ENCODE measurements at places on chromosomes 7 and 10. TPM values are rescaled to one million over a fixed set of nuclear protein-coding genes. Genes with fewer than 3 reads are reported as not detected.
A peak's percentile ranks its signal among the peaks of the same experiment; 100 is the strongest.

Gene FKBP6
- total RNA-seq, result not detected

Gene MNX1
- not detected for total RNA-seq

Gene CALML3
- not detected for total RNA-seq

Gene CLDN3
- not detected for total RNA-seq

Gene SEMA3A
- total RNA-seq, result 7.8 TPM

Gene POM121L12
- not detected for total RNA-seq

Gene PDE6C
- not detected for total RNA-seq

- no peak overlapping the region for H3K4me3 ChIP-seq
- no peak for DNase-seq
- no peaks in the 10 kb centered on the region for H3K27me3 ChIP-seq
- H3K36me3 ChIP-seq, result no peaks in the 10 kb centered on the region
- H3K27ac ChIP-seq, result peak overlapping the region; percentile 77
- peaks cover 16% of the 10 kb centered on the region for H3K4me1 ChIP-seq
Observed at GRCh38 chr7:46484906-46485305, 563.8 kb upstream of the IGFBP3 start.

- H3K27ac ChIP-seq, result no peak overlapping the region
- H3K4me3 ChIP-seq, result no peak overlapping the region
- H3K36me3 ChIP-seq, result no peaks in the 10 kb centered on the region
- no peaks in the 10 kb centered on the region for H3K4me1 ChIP-seq
- H3K27me3 ChIP-seq, result no peaks in the 10 kb centered on the region
Observed at GRCh38 chr7:27032839-27033238, 63.0 kb downstream of the HOXA1 start.

DNA sequence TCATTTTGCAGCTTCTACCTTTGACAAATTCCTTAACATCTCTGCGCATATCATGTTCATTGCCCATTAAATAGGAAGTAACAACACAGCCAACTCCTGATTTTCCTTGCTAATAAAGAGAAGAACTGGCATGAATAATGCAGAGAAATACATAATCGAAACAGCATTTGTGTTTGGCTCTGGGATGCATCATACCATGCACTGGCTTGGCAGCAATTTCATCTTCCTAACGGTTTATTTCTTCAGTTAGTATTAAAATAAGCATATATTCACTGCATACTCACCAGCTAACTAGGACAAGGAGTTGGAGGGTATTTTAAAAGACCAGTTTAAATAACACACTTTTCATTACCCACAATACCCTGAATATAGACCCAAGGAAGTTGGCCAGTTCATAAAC lies 132.5 kb downstream of the ITGA8 start:
- H3K27ac ChIP-seq, result no peak overlapping the region
- no peaks in the 10 kb centered on the region for H3K4me1 ChIP-seq
- H3K4me3 ChIP-seq, result no peak overlapping the region
- no peaks in the 10 kb centered on the region for H3K27me3 ChIP-seq
- no peak for DNase-seq

DNA sequence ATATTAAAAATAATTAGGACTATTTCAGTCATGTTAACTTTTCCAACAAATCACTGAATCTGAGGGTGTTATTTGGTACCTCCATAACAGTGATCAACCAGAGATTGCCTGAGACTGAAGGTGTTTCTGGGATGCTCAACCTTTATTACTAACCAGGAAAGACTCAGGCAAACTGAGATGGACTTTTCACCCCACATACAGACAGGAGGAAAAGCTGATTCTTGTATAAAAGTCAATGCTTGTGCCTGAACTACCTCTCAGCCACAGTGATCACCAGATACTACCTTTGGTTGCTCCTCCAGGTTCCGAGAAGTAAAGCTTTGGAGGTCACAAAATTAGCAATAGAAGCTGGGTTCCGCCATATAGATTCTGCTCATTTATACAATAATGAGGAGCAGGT lies 1.9 kb downstream of the AKR1C3 start:
- H3K27ac ChIP-seq, result no peak overlapping the region
- no peaks in the 10 kb centered on the region for H3K4me1 ChIP-seq
- H3K4me3 ChIP-seq, result no peak overlapping the region
- no peak for DNase-seq

DNA sequence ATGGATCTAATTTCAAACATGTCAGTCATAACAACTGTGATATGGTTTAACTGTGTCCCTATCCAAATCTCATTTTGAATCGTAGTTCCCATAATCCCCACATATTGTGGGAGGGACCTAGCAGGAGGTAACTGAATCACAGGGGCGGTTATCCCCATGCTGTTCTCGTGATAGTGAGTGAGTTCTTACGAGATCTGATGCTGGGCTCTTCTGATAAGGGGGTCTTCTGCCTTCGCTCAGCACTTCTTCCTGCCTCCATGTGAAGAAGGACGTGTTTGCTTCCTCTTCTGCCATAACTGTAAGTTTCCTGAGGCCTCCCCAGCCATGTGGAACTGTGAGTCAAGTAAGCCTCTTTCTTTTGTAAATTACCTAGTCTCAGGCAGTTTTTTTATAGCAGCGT lies 138.0 kb upstream of the PCGF5 start:
- H3K27ac ChIP-seq, result no peak overlapping the region
- no peaks in the 10 kb centered on the region for H3K4me1 ChIP-seq
- no peaks in the 10 kb centered on the region for H3K27me3 ChIP-seq
- no peak for DNase-seq
- no peaks in the 10 kb centered on the region for H3K36me3 ChIP-seq

DNA sequence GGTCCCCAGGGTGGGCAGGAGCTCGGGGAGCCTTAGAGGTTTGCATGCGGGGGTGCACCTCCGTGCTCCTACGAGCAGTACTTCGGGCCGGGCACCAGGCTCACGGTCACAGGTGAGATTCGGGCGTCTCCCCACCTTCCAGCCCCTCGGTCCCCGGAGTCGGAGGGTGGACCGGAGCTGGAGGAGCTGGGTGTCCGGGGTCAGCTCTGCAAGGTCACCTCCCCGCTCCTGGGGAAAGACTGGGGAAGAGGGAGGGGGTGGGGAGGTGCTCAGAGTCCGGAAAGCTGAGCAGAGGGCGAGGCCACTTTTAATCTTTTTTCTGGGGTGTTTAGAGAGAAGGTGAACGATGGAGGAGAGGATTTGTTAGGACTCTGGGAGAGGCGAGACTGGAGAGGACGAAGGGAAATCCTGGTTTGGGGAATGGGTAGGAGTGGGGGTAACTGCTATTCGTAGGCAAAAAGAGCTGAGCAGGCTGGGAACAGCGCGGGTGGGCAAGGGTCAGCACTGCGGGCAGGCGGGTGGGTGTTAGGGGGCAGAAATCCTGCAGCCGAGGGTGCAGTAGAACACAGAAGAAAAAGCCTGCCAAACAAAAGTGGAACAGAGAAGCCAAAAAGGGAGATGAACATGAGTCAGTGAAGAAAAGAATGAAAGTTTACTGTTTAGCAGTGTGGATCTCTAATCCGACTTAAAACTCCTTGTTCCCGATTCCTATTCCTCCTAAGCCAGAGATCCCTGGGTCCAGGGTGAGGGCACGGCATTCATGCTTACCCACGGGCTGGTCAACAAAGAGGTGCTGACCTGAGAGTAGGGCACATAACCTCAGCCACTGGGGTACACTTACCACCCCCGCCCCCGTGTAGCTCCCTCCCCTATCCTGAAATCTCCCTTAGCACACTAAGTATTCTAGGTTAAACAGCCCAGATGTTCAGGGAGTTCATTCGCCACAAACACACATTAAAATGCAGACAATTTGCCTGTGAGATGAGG lies 26.9 kb downstream of the PRSS2 start:
- peak overlapping the region; percentile 31 for H3K4me3 ChIP-seq
- H3K27ac ChIP-seq, result no peak overlapping the region
- H3K4me1 ChIP-seq, result peaks cover 15% of the 10 kb centered on the region

GRCh38 chr7:129918922-129919321 lies 33.8 kb downstream of the UBE2H start:
- no peaks in the 10 kb centered on the region for H3K27me3 ChIP-seq
- no peak for DNase-seq
- no peaks in the 10 kb centered on the region for H3K36me3 ChIP-seq

DNA sequence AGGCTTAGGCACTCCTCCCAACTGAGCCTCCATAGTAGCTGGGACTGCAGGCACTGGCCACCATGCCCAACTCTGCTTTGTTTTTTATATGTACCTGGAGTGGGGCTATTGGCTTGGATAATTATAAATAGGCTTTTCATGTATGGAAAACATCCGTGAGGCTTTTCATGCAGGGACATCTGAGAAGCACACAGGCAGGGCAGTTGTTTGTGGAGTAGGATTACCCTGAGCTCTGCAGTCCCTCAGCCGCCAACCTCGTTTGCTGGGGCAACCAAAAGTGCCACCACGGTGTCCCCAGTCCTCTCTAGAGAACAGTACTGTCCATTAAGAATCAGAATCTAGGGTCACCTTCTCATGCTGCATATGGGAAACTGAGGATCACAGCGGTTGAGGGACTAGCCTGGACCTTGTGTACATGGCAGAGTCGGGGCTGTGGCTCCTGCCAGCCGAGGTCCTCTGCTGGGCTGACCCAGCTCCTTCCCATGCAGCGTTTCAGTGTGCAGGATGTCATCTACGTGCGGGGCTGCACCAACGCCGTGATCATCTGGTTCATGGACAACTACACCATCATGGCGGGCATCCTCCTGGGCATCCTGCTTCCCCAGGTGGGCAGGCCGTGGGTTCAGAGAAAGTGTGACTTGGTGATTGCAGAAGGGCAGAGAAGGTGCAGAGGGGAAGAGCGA lies 54.5 kb downstream of the TSPAN15 start:
- no peaks in the 10 kb centered on the region for H3K27me3 ChIP-seq
- no peaks in the 10 kb centered on the region for H3K36me3 ChIP-seq
- DNase-seq, result no peak
- H3K27ac ChIP-seq, result no peak overlapping the region
- H3K4me1 ChIP-seq, result peaks cover 4% of the 10 kb centered on the region
- no peak overlapping the region for H3K4me3 ChIP-seq

- H3K27me3 ChIP-seq, result no peaks in the 10 kb centered on the region
- H3K27ac ChIP-seq, result no peak overlapping the region
- no peaks in the 10 kb centered on the region for H3K4me1 ChIP-seq
- no peak overlapping the region for H3K4me3 ChIP-seq
Observed at GRCh38 chr10:6513476-6513875, 66.6 kb downstream of the PRKCQ start.

DNA sequence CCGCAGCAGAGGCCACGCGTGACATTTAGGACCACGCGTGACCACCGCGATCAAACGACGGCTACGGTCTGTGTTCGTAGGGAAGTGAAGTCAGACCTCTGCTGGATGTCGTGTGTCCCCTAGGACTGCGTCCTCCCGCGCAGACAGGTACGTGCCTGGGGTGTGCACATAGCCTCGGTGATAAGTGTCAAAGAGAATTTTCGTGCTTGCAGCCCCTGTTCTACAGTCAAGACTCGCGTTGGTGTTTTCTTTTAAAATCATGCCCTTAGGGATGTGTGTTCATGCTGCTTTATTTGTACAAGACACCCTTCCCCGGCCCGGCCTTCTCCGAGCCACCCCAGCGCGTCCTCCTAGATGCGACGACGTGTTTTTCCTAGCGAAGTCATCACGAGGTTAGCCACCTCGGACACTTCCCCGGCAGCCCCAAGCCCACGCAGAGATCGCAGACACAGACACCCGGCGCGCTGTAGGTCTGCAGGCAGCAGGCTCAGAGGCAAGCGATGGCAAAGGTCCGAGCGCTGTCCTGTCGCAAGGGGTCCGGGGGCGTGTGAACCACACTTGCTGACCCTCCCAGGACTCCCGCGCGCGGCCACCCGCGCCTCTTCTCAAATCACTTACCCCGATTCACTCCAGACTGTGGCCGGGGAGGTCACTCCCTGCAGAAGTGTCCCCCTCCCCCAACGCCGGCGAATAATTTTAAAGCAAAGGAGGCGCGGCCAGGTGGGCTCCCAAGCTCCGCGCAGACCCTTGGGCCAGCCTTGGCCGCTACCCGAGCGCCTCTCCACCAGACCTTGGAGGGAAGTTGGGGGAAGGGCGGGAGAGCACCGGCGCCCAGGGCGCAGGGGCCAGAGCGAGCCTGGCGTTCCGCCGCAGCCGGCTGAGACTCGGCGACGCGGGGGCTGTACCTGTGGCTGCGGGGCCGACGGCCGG lies 552 bp downstream of the MKX start:
- H3K4me3 ChIP-seq, result peak overlapping the region; percentile 37
- H3K27ac ChIP-seq, result no peak overlapping the region
- no peak for DNase-seq

DNA sequence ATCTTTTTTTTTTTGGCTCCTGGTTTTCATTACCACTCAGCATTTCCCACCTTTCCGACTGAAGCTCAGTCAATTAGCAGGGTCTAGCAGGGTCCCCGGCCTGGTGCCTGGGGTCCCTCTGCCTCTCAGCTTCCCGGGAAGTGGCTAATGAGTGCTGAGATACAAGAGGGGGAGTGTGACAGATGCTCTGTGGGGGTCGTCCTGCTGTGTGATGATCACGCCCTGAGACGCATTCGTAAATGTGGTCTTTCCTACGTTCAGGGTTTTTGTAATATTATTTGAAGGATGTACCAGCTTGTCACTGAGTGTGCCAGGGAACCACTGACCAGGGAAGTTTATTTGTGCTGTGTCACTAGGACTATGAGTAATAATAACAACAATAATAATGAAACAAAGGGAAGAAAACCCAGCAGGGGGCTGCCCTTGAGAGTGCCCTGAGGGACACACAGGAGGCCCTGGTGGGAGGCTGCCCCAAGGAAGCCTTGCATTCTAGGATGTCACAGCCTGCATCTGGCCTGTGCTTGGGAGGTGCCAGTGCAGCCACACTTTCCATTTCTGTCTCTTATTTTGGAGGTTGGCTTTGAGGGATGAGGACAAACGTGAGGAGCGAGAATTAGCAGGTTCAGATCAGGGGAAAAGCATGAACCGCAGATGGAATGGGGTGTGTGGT lies 337.8 kb downstream of the ADARB2 start:
- no peak overlapping the region for H3K27ac ChIP-seq
- no peak overlapping the region for H3K4me3 ChIP-seq
- no peaks in the 10 kb centered on the region for H3K27me3 ChIP-seq
- DNase-seq, result no peak

DNA sequence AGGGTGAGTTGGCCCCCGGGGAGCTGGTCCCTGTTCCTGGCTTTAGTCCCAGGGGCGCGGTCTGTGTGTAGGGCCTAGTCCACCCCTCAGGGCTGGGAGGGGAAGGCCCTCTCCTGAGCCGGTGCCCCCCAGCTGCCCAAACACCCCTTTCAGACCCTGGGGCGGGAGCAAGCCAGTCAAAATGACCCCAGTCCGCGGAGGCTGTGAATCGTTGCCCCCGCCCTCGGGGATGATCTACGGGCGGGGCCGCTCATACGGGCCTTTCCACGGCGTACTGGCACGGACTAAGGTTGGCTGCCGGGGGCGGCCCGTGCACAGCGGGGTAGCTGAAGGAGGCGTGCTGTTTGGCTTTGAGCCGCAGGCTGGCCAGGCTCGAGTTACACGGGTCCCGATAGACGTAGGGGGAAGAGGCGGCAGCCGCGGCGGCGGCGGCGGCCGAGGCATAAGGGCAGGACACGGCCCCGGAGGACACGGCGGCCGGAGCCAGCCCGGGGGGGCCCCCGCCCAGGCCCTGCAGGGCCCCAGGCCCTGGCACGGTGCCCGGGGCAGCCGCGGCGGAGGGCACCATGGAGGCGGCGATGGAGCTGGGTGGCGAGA lies 4.3 kb downstream of the ELOVL3 start:
- DNase-seq, result peak; percentile 40
- no peaks in the 10 kb centered on the region for H3K4me1 ChIP-seq
- peak overlapping the region; percentile 14 for H3K4me3 ChIP-seq
- H3K27ac ChIP-seq, result no peak overlapping the region
